Vein endothelial cell (primary cell): ENCODE measurements at places on chromosomes 13 and 19. TPM values are rescaled to one million over a fixed set of nuclear protein-coding genes. Genes with fewer than 3 reads are reported as not detected.

Gene ZNF101
- 6.9 and 14.7 TPM in 2 replicates for total RNA-seq

Gene BLVRB
- total RNA-seq: 41.4 and 51.0 TPM in 2 replicates

Gene ZNF823
- total RNA-seq: 6.9 and 9.9 TPM in 2 replicates

Gene FIZ1
- 3.9 and 4.9 TPM in 2 replicates for total RNA-seq

Gene GZMM
- total RNA-seq: not detected in 2 replicates

Gene LRRC4B
- not detected in 2 replicates for total RNA-seq

Gene ANKLE1
- total RNA-seq: 0.96 and 1.3 TPM in 2 replicates

Gene CDK8
- total RNA-seq: 17.0 and 21.3 TPM in 2 replicates

Gene FCAR
- not detected in 2 replicates for total RNA-seq

Gene TNFRSF19
- total RNA-seq: under 0.01 and 0.48 TPM in 2 replicates

Gene AKAP11
- total RNA-seq: 22.2 and 26.7 TPM in 2 replicates

Gene OR7A5
- total RNA-seq: not detected in 2 replicates

Gene ZNF850
- 4.9 and 6.5 TPM in 2 replicates for total RNA-seq

Gene CD22
- 0.19 TPM in 1 of 2 replicates, not detected in the other for total RNA-seq

Gene SIX5
- total RNA-seq: 5.6 and 8.2 TPM in 2 replicates

Gene MYH14
- not detected in 2 replicates for total RNA-seq

Gene VSTM2B
- not detected in 2 replicates for total RNA-seq

Gene PSG2
- total RNA-seq: not detected in 2 replicates

Gene LRRC63
- 0.10 TPM in 1 of 2 replicates, not detected in the other for total RNA-seq
